ENCODE measurements at places on chromosomes 3 and 15.

- no peak for DNase-seq
Measured at GRCh38 chr15:87764461-87765240, 491.9 kb downstream of the NTRK3 start.

- DNase-seq = no peak
Measured at GRCh38 chr3:19598870-19599269, 335.1 kb downstream of the EFHB start.

DNA sequence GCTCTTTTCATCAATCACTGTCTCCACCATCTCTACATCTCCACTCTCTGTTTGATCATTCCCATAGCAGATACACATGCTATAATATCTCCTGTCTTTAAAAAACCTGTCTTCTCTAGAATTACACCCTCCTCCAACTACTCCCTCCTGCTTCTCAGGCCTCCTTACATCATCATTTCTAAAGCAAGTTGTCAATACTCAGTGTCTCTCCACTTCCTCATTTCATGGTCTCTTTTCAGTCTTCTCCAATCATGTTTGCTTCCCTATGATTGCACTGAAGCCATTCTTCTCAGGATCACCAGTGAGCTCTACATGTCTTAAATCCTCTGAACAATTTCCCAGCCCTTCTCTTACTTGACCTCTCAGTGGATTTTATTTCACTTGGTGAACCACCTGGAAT, 87.0 kb upstream of the ZNF280D start:
- DNase-seq = no peak

- no peak for DNase-seq
Measured at GRCh38 chr15:58399739-58400138, 32.1 kb upstream of the LIPC start.

- DNase-seq = peak; percentile 50
Measured at GRCh38 chr15:72967811-72968530, 84.3 kb upstream of the NEO1 start.

- no peak for DNase-seq
Measured at GRCh38 chr3:172557515-172558220, 34.4 kb upstream of the TNFSF10 start.
